ENCODE measurements at places on chromosomes 2 and 18.

DNA sequence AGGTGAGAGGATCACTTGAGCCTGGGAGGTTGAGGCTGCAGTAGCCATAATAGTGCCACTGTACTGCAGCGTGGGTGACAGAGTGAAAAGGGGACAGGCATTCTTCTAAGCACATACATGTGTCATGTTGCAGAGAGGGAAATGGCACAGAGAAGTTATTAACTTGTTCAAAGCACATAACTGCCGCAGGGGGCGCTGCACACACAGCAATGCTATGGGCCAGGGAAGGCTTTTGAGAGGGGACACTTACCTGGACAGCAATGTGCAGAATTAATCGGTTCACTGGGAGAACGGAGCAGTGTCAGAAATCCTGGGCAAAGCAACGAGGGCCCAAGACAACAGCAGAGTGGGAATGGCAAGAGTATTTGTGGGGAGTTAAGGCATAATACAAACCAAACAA is 2.4 kb downstream of the SCYGR8 start:
- DNase-seq = no peak

DNA sequence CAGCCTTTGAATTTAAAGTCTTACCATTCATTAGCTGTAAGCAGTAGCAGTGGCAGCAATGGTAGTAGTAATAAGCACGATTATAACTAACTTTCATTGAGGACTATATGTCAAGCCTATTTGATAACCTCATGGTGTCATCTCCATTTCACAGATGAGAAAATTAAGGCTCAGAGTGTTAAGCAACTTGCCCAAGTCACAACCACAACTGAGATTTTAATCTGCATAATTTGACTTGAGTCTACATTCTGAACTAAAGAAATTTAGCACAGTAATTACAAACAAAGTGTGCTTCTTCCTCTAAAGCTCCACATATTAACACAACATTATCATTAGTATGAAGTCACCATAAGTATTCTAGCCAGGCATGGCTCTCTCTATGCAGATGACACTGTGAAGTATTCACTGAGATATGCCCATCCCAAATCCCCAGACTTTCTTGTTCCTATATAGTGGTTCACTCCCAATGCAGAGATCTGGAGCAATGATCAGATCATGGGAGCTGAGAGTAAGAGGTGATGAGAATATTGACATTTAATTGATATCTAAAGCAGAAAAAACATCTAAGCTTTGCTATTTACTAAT is 120.2 kb downstream of the ATAD2B start:
- no peak for DNase-seq

GRCh38 chr2:29749041-29749440 is 172.3 kb downstream of the ALK start:
- no peak for DNase-seq

DNA sequence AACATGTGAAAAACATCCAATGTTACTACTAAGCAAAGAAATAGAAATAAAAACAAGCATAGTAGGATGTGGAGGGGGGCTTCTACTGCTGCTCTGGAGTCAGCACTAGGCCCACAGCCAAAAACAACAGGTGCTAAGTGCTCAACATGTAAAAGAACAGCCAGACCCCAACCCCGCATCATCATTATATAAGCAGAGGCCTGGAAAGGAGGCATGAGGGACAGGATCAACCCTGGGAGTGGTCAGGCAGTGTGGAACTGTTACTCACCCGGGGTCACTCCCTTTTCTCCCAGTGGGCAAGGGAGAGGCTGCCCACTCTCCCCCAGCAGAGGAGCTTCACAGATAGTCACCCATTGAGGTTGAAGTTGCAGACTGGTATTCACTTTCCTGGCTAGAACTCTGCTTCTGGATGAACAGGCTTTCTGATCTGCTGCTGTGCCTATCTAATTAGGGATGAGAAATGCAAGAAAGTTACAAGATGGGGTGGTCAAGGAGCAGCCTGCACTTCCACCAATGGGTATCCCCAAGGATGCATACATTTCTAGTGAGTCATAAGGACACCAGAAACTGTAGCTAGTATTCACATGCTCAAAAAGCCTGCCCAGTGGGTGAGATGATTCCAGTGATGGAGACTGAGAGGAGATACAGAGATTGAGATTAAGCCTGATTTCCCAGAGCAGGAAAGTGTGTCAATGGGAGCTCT is 480.1 kb upstream of the TCF4 start:
- peak; percentile 4 for DNase-seq

- DNase-seq = no peak
These were observed 33.9 kb upstream of the CCDC102B start for GRCh38 chr18:68764016-68764415.

GRCh38 chr2:62456721-62457539 is 49.1 kb downstream of the TMEM17 start:
- DNase-seq = peak; percentile 23

GRCh38 chr18:49112031-49112430 is 161.3 kb upstream of the SMAD7 start:
- no peak for DNase-seq
